ENCODE measurements at places on chromosomes 2 and 18. TPM values are rescaled to one million over a fixed set of nuclear protein-coding genes. Genes with fewer than 3 reads are reported as not detected.

DGUOK gene
- total RNA-seq, result 20.2 TPM

GPR35 gene
- total RNA-seq, result 1.4 TPM

SERPINB10 gene
- not detected for total RNA-seq

ZAP70 gene
- 1.2 TPM for total RNA-seq

RNPEPL1 gene
- 57.9 TPM for total RNA-seq

DOCK10 gene
- total RNA-seq, result 3.6 TPM

TXNDC2 gene
- 0.42 TPM for total RNA-seq

RANBP2 gene
- 53.3 TPM for total RNA-seq

COL6A3 gene
- total RNA-seq, result 191 TPM

GRCh38 chr18:10661317-10661716, 135.5 kb downstream of the NAPG start:
- no peak for DNase-seq

GRCh38 chr2:149799013-149799705, 211.6 kb upstream of the MMADHC start:
- no peak for DNase-seq

- no peak for DNase-seq
Observed at GRCh38 chr2:119229716-119230115, 6.1 kb downstream of the STEAP3 start.

DNA sequence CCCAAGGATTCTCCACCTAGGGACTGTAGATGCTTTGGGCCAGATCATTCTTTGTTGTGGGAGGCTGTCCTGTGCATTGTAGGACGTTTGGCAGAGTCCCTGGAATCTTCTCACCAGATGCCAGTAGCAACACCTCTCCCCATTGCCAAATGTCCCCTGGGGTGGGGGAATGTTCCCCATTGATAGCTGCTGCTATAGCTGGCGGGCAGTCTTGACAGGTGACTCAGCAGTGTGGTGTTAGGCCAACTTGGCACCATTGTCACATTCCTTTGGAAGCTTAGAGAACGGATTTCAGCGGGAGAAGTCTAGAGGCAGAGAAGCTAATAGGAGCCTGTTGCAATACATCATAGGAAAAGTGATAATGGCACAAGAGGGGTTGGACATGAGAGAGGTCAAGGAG, 495.7 kb upstream of the SMIM21 start:
- peak; percentile 81 for DNase-seq

DNA sequence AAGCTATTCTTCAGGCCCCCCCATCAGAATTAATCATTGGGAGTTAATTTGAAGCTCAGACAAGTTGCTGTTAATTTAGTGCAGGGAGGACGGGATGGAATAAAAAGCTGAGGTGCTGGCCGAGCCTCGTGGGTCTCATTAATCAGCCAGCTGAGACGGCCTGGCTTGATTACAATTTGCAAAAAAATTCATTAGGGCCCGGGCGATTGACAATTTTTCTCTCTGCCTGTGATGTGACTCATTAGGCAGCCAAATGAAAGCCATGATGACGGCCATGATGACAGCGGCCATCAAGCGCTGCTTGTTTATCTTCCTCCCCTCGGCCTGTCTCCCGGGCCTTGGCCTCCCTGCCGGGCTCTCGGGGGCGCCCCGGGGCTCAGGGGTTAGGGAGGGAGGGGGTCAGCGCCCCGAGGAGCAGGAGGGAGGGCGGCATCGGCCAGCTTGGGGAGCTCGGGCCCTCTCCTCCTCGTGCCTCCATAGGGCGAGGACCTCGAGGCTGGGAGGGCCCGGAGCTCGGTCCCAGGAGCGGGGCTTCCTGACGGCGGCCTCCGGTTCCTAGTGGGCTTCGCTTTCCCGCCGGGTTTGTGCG, 5.2 kb downstream of the GBX2 start:
- peak; percentile 46 for DNase-seq

GRCh38 chr2:237262838-237263771, 150.9 kb downstream of the COL6A3 start:
- DNase-seq, result no peak

GRCh38 chr2:172436889-172437288, 9.5 kb downstream of the ITGA6 start:
- no peak for DNase-seq

GRCh38 chr2:230775737-230776136, 63.1 kb downstream of the CAB39 start:
- DNase-seq, result no peak

DNA sequence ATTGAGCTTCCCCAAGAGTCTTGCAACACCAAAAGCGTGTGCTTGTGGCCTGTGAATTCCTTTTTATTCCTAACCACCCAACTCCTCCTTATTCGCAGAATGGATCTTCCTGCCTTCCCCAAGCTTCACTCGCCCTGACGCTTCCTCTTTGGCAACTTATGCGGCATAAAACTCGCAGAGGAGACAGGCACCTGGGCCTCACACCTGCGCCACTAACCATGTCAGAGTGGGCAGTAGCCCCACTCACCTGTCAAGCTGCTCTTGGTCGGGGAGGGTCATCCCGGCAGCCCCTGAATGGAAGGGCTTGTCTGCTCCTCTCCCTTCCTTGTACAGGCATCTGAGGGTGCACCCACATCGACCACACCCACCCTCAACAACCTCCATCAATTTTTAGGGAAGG, 106.9 kb upstream of the GPC1 start:
- DNase-seq, result no peak

DNA sequence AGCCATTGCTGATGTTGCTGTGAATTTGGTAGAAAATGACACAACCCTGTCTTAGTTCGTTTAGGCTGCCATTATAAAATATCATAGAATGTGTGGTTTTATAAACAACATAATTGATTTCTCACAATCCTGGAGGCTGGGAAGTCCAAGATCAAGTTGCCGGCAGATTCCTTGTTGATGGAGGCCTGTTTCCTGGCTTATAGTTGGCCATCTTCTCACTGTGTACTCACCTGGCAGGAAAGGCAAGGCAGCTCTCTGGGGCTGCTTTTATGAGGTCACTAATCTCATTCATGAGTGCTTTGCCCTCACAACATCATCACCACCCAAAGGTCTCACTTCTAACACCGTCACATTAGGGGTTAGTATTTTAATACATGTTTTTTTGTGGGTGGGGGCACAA, 58.4 kb downstream of the PHLPP1 start:
- DNase-seq, result no peak

DNA sequence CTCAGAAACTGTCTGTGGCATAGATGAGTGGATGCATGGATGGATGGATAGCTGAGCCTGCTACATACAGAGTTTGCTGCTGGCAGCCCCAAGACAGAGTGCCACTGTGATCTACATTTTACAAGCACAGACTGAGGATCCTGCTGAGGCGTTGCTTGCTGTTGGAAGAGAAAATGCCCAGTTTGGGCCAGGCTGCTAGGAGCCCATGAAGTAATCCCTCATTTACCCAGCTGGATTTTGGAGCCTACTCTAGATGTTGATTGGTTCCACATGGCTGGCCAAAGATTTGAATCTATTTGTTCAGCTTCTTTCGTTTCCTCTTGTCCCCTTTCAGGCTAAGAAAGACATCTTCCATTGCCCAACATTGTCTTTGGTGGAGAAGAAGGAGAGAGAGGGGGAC, 261.3 kb downstream of the CLIP4 start:
- DNase-seq, result no peak

- no peak for DNase-seq
Observed at GRCh38 chr2:3617198-3617890, 22.4 kb downstream of the COLEC11 start.

DNA sequence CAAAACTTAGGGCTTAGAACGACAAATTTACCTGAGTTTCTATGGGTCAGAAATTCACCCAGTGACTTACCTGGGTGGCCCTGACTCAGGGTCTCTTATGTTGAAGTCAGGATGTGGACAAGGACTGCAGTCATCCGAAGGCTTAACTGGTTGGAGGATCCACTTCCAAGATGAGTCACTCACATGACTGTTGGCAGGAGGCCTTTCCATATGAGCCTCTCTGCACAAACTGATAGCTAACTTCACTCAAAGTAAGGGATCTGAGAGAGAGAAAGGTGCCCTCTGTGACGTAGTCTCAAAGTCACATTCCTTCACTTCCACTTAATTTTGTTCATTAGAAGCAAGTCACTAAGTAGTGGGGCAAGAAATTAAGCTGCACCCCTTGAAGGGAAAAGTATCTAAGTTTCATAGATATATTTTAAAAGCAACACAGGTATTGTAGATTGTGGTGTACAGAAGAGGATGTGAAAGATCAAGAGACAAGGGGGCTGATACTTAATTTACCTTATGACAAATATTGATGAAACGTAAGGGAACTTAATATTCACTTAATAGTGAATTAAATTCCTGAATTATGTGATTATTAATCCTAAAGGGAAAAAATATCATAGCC, 48.4 kb downstream of the TANK start:
- DNase-seq, result no peak

GRCh38 chr2:205610437-205610836, 71.9 kb upstream of the NRP2 start:
- DNase-seq, result no peak

- DNase-seq, result no peak
Observed at GRCh38 chr2:84858937-84859336, 21.9 kb downstream of the TRABD2A start.

- no peak for DNase-seq
Observed at GRCh38 chr2:118838741-118839455, 8.6 kb downstream of the EN1 start.

DNA sequence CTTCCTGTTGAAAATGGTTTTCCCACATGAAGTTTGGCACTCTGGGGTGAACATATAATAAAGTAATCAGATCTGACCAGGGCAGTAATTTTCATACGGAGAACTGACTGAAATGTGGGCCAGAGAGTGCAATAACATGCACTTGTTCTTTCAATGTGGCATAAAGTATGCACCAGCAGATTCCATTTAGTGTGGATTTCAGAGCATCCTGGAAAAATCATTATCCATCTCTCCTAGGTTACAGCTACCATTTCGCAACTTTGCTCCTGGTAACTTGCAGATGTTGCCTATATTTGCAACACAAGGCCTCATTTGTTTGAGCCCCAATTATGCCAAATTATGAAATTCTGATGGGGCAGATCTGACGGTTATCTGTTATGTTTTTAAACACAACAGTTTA, 55.4 kb downstream of the COLEC12 start:
- DNase-seq, result no peak

- DNase-seq, result peak; percentile 89
Observed at GRCh38 chr2:109331896-109332848, 203.2 kb downstream of the SH3RF3 start.

GRCh38 chr2:205130111-205130829, 552.0 kb upstream of the NRP2 start:
- DNase-seq, result no peak

DNA sequence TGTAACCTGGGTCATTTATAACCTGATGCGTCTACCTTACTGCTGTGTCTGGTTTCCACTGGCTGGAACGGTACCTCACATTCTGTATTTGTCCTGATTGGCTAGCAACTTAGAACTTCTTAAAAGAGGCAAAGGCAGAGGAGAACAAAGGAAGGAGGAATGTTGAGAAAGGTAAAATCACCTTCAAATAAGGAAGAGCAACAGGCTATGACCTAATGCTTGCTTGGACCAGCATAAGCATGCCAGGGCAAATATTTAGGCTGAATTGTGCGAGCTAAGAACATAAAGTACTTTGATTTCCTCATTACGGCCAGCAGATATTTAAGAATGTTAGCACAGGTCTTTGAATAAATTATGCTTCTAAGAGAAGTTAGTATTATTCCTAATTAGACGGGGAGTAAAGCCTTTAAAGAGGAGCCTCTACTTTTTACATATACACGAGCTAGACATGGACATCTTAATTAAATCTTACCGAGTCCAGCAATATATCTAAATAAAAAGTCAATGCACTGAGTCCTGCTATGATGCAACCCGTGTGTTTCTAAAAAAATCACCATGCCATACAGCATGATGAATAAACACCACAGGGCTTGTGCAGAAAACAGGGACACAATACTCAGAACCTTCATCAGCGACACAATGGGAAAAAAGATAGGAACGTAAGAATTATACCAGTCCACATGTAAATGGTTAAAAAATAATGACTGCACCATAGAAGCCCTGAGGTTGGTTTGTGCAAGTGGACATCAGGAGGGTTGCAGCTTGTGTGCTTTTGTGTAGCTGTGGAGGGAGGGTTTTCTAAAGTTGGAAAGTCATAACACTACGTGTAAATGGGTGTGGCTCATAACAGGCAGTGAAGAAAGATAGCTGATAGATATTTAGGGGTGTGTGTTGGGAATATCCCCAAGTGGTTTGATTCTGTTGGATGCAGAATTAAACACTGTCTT, 14.2 kb downstream of the SEPTIN2 start:
- DNase-seq, result no peak

GRCh38 chr2:133837441-133838094, 269.3 kb upstream of the NCKAP5 start:
- DNase-seq, result no peak

DNA sequence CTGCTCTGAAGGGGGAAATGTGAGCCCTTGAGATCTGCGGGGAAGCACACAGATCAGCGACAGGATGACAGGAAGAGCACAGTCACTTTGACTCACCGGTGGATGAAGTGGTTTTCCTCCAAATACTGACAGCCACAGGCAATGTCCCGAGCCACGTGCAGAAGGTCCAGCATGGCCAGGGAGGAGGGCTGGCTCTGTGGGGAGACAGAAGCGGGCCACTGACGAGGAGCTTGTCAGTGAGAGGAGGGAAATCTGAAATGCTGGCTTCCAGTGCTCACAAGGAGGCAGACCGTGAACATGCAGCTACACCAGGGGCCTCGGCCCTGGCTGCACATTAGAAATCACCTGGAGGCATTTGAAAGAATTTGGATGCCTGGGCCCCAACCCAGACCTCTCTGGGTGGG, 98.7 kb downstream of the CLIP4 start:
- no peak for DNase-seq

DNA sequence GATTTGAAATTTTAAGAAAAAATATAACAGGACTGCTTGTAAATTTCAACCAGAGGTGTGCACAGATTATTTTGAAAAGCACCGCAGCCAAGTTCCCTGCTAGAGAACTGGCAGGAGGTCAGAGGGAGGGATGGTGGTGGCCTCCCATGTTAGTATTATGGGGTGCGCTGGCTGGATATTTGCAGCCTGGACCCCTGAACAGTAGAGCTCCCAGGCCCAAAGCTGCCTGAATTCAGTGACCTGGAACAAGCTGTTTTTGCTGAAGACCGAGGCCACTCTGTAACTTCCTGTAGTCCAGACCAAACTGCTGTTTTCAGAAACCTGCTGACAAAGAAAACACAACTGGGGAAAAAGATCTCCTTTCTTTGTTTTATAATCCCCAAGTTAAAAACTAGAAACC, 314.3 kb downstream of the TNS1 start:
- DNase-seq, result no peak

- no peak for DNase-seq
Observed at GRCh38 chr2:187050409-187050998, 201.5 kb upstream of the ZSWIM2 start.

DNA sequence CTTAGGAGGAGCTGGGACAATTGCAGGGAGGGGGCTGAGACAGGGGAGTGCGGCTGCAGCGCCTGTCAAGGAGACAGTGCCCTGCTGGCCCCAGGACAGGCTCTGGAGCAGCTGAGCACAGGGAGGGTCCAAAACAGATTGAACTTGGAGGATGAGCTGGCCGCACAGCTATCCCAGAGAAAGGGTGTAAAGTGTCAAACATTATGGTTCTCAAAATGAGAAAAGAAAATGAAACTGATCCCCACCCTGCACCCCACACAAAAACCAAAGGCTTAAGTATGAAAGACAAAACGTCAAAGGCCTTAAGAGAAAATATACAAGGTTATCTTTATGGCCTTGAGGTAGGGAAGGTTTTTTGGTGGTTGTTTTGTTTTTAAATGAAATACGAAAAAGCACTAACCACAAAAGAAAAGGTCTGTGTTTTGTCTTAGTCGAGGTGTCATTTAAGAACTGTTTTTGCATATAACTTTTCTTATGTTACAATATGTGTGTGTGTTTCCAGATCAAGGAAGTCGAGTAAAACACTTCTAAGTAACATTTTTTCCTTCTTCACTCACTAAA, 111.8 kb downstream of the HDAC4 start:
- peak; percentile 61 for DNase-seq
